ENCODE measurements at places on chromosomes 7 and 10.

DNA sequence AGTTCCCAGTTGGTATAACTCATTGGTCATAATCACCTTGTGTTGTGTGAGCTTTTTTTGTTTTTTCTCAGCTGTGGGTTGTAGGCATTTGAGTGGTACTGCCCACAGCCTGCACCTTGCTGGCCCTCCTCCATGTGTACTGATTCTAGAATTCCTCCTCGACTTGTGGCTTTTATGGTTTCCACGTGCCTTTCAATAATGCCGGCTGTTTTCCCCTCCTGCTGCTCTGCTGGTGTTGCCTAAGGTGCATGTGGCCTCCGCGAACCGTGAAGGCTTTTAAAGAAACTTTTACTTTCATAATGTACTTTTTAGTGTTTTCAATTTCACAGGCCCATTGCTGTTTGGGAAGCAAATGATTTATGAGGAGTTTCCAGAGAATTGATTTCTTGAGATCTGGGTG lies 518.0 kb downstream of the REEP3 start:
- no peaks in the 10 kb centered on the region for H3K36me3 ChIP-seq
- H3K4me1 ChIP-seq: no peaks in the 10 kb centered on the region
- no peak overlapping the region for H3K27ac ChIP-seq
- H3K4me3 ChIP-seq: no peak overlapping the region
- H3K27me3 ChIP-seq: no peaks in the 10 kb centered on the region

GRCh38 chr10:31669357-31669756 lies 259.3 kb downstream of the ARHGAP12 start:
- no peak for DNase-seq
- peaks cover 4% of the 10 kb centered on the region for H3K4me1 ChIP-seq
- H3K27me3 ChIP-seq: no peaks in the 10 kb centered on the region
- H3K27ac ChIP-seq: no peak overlapping the region
- no peak overlapping the region for H3K4me3 ChIP-seq
- H3K36me3 ChIP-seq: no peaks in the 10 kb centered on the region

GRCh38 chr10:45624724-45625123 lies 47.8 kb downstream of the ZFAND4 start:
- peaks cover 2% of the 10 kb centered on the region for H3K36me3 ChIP-seq
- H3K4me1 ChIP-seq: peaks cover 2% of the 10 kb centered on the region
- no peak overlapping the region for H3K4me3 ChIP-seq
- no peaks in the 10 kb centered on the region for H3K27me3 ChIP-seq
- no peak overlapping the region for H3K27ac ChIP-seq
- DNase-seq: no peak

DNA sequence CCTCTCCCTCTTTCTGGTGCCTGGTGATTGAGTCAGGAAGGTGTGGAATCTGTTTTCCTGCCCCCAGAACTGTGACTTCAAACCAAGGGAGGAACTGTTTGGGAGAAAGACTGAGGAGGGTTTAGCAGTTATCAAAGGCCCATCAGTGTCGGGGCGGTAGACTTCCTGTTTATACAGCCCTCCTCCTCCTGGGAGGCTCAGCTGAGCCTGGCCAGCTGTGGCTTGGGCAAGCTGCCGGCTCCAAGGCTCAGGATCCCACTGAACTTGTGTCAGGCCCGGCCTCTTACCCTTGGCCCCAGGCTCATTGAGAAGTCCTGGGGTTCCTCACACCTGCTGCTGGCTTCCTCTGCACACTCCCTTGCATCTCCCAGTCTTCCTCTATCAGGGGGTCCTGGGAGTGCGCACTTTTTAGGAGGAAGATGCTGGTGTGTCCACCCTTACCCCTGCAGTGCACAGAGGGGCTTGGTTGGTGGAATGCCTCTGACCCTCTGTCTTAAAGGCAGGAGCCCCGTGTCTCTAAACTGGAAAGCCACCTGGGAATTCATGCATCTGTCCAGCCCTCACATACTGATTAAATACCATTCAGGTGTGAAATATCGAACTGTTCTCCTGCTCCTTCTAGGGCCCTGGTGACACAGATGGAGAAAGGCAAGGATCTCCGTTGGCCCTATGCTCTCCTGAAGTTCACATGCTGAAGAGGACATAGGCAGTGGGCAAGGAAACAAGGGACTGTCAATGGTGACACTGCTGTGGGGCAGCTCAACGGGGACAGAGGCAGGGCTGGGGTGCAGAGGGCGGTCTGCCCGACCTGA lies 32.4 kb downstream of the CXCL12 start:
- DNase-seq: peak; percentile 65
- no peaks in the 10 kb centered on the region for H3K36me3 ChIP-seq
- H3K4me1 ChIP-seq: no peaks in the 10 kb centered on the region
- no peaks in the 10 kb centered on the region for H3K27me3 ChIP-seq
- no peak overlapping the region for H3K27ac ChIP-seq

DNA sequence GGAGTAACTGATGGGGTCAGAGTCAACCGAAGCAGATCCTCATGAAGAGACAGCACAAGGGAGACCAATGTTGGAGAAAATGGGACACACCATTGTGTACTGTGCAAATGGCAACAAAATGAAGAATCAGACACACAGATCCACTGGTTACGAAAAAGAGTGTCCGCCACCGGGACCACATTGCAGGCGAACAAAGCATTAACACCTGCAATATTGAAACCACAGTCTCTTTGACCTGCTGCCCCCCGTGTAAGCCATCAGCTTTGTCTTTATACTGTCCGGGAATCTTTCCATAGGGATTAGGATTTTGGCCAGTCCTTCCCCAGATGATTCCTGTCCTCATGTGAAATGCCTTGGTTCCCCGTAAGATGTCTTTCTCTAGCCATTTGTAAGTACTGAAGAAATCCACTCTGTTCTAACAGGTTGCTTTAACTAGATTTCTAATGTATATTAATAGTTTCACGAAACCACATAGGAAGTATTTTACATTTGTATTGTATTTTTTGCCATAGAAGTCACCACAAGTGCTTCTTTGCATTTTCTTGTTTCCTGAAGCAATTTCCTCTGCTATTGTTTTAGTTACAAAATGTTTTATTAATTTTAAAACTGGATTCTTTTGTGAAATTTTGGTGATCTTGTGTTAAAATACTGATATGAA lies 140.8 kb upstream of the NFE2L3 start:
- no peaks in the 10 kb centered on the region for H3K27me3 ChIP-seq
- H3K36me3 ChIP-seq: no peaks in the 10 kb centered on the region
- no peak for DNase-seq

GRCh38 chr10:112790921-112791320 lies 159.1 kb upstream of the TCF7L2 start:
- no peak overlapping the region for H3K4me3 ChIP-seq
- H3K27ac ChIP-seq: no peak overlapping the region
- H3K4me1 ChIP-seq: no peaks in the 10 kb centered on the region
- DNase-seq: no peak
- no peaks in the 10 kb centered on the region for H3K36me3 ChIP-seq

DNA sequence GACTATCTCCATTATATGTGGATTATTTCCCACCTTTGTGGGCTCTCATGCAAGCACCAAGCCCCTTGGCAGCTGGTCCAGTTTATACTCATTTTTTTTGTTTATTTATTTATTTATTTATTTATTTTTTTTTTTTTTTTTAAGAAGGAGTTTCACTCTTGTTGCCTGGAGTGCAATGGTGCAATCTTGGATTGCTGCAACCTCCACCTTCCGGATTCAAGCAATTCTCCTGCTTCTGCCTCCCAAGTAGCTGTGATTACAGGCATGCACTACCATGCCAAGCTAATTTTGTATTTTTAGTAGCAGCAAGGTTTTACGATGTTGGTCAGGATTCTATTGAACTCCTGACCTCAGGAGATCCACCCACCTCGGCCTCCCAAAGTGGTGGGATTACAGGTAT lies 2.8 kb downstream of the PRTFDC1 start:
- H3K27me3 ChIP-seq: no peaks in the 10 kb centered on the region
- no peak overlapping the region for H3K27ac ChIP-seq

DNA sequence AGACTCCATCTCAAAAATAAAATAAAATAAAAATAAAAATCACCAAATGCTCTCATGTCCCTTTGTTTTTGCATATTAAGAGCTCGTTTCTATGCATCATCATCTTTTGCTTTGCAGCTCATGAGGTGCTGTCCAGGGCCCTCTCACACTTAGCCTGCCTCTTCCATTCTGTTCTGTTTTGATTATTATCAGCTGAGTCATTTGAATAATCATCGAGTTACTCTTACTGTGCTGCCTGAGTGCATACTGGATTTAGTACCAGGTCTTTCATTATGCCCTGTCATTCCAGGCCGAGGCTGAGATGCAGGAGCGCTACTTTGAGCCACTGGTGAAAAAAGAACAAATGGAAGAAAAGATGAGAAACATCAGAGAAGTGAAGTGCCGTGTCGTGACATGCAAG lies 33.0 kb downstream of the UCMA start:
- H3K4me3 ChIP-seq: no peak overlapping the region
- no peaks in the 10 kb centered on the region for H3K4me1 ChIP-seq
- no peak overlapping the region for H3K27ac ChIP-seq
- H3K27me3 ChIP-seq: no peaks in the 10 kb centered on the region
- no peaks in the 10 kb centered on the region for H3K36me3 ChIP-seq

GRCh38 chr7:152383341-152384234 lies 52.2 kb downstream of the KMT2C start:
- no peak overlapping the region for H3K4me3 ChIP-seq
- no peaks in the 10 kb centered on the region for H3K4me1 ChIP-seq
- H3K36me3 ChIP-seq: no peaks in the 10 kb centered on the region
- DNase-seq: no peak
